GM13976 (cell line): ENCODE measurements at places on chromosomes 7 and 10.

DNA sequence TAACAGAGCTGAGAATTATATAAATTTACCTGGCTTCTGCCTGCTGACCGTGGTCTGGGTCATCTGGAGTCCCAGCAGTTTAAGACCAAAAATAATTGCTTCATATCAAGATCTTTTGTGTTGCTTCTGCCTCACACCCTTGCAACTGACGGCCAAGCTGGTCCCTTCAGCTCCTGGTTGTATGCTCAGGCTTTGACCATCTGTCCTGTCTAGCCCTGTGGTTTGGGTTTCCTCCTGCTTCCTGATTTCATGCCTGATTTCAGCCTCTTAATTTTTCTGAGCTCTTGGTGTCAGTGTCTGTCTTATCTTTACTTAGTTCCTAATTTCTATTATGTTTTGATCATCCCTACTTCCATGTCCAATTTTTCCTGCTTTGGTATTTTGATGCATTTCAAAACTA lies 87.9 kb upstream of the PLXDC2 start:
- no peak for DNase-seq

DNA sequence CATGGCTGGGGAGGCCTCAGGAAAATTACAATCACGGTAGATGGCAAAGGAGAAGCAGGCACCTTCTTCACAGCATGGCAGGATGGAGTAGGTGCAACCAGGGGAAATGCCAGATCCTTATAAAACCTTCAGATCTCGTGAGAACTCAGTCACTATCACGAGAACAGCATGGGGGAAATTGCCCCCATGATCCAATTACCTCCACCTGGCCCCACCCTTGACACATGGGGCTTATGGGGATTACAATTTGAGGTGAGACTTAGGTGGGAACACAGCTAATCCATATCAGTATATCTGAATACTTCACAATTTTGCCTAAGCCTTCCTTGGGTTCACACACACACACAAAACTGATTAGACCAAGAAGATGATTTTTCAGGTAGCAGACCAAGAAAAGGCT lies 145.1 kb upstream of the COL1A2 start:
- DNase-seq: no peak

DNA sequence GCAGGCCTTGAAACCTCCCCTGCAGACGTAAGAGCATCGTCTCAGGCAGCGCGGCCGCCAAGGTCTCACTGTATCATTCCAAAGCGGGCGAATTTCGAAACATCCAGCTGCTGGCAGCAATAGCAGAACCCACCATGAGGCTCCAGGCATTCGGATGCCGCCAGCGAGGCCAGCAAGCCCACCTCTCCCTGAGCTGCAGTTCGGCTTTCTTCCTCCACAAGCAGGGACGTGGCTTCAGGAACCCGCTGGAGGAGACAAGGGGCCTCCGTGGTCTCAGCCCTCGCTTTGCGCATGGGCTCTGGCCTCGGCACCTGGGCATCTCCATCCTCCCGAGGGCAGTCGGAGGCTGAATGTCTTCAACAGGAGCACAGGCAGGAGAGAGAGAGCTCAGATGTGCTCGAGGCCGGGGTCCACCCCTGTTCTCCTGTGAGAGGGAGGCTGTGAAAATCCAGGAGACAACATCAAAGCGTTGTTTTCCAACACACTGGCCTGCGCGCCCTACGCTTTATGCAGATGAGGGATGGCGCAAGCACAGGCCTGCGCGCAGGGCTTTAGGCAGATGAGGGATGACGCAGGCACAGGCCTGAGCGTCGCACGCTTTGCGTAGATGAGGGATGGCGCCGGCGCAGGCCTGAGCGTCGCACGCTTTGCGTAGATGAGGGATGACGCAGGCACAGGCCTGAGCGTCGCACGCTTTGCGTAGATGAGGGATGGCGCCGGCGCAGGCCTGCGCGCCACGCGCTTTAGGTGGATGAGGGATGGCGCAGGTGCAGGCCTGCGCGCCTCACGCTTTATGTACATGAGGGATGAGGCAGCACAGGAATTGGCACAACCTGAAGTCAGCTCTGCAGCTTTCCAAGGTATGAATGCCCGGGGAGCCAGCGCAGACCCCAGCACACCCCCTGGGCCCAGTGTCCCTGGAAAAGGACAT lies 103.2 kb downstream of the WDR37 start:
- DNase-seq: no peak

DNA sequence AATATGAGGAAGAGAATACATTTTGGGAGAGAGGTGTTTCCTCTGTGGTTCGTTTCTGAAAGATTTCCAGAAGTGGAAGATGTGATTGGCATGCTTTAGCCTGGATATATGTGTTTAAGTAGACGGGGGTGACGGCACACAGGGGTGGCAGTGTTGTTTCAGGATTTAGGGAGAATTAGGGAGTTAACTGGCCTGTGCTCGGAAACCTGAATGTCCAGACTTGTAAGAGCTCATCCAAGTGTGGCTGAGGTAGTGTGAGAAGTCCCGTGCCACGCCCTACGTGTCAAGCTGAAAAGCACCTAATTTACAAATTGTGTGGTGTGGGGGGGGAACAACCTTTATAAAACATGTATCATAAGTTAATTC lies 1.1 kb downstream of the RALA start:
- DNase-seq: peak; percentile 53

GRCh38 chr7:155637155-155637554 lies 7.3 kb upstream of the RBM33 start:
- DNase-seq: no peak

DNA sequence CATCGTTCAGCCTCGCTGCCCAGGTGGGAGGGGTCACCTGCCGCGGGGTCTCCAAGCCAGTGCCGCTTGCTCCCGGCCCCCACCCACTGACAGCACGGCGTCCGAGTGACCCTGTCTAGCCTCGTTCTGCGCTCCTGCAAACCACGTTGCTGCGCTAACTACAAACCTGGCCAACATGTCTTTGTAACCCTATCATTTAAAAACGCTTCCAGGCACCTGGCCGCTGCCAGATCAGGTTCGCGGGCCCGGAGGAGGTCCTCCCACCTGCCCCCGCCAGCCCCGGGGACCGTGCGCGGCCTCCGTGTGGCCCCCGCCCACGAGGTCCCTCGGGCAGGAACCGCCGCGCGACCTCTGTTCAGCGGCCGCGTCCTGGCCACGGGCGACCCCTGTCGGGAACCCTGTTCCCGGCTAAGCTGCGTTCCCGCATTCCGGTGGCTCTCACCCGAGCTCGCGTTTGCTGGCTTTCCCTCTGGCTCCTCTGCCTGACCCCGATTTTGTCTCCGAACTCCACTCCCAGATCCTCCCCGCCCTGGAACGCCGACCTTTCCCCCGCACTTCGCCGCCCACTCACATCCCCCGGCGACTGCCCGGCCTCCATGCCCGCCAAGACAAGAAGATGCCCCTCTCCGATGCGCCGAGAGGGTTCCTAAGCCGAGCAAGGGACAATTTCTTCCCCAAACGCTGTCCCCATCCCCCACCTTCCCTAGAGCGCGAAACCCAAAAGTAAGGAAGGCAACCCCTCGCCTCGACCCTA lies 2.4 kb downstream of the SFMBT2 start:
- DNase-seq: peak; percentile 82

DNA sequence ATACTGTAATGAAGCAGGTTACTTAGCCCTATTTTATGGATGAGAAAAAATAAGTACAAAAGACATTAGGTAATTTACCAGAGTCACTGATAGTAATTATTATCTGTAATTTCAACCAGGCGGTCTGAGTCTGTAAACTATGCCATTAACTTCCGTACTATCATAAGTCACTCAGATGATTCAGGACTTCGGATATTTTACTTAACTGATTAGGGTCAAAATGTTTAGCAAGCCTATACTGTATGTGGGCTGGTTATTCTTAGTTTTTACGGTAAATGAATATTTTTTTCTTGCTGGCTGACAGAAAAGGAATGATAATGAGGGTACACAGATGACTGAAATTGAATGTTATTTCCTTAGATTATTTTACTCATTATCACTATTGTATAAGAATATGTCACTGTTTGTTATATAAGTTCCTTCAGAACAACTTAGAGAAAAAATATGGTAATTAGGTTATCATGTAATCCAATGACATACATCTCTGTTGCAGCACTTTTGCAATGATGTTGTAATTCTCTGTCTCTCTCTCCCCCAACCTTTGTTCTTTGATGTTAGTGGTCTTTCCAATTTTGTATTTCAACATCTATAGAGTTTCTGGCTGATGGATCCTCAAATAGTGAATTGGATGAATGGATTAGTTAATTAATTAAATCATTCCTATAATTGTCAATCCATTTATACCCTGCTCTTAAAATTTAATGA lies 165.6 kb downstream of the ZEB1 start:
- no peak for DNase-seq

DNA sequence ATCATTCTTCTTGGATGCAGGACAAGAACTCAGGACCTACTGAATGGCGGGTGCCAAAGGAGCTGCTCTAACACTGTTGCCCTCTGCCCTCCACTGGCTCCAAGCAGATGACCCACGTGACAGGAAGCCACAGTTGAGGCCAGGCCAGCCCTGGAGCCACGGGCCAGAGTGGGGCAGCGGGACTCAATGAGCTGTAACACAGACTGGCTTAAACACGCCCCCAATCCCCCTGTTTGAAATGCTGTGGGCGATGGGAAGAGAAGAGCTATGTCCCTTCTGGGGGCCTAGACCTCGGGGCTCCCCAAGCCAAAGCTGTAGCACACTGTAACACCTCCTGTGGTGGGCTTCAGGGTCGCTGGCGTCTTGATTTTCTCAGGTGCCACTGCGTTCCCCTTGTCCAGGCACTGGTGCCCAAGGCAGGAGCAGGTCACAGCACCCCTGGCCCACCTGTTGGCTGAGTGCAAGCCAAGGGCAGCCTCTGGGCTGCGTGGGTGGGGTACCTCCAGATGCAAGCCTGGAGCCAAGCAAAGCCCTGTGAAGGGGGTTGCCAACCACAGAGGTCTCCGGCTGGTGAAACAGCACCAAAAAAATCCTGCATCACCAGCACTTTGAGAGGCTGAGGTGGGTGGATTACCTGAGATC lies 18.6 kb upstream of the ZMIZ2 start:
- DNase-seq: no peak

- no peak for DNase-seq
Observed at GRCh38 chr10:21402606-21403083, 122.8 kb downstream of the SKIDA1 start.
